ENCODE measurements at places on chromosomes 3 and 15. TPM values are rescaled to one million over a fixed set of nuclear protein-coding genes. Genes with fewer than 3 reads are reported as not detected.

The CIB2 gene
- total RNA-seq, result 2.7 TPM

The INSYN1 gene
- 0.68 TPM for total RNA-seq

The CACNA2D2 gene
- total RNA-seq, result not detected

The GRM7 gene
- total RNA-seq, result not detected

The CDCP1 gene
- total RNA-seq, result 0.77 TPM

The PIGZ gene
- total RNA-seq, result 5.5 TPM
